ENCODE measurements at places on chromosomes 3 and 15. TPM values are rescaled to one million over a fixed set of nuclear protein-coding genes. Genes with fewer than 3 reads are reported as not detected.

DNA sequence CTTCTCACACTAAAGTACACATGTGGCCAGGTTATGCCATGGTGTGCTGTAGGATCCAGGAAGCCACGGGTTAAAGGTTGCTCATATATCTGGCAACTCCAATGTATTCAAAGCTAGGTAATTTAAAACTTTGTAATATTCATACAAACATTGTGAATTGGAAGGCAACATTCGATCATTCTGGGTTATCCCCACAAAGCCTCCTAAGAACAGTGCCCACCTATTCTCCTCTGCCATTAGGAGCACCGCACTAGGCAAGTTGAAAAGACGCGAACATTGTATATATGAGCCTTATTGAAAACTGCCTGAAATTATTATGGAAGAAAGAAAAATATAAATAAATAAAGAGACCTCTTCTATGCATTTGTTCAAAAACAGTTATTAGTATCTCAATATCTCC is 228.2 kb downstream of the IGSF11 start:
- no peaks in the 10 kb centered on the region for H3K27me3 ChIP-seq
- DNase-seq: no peak
- no peaks in the 10 kb centered on the region for H3K4me1 ChIP-seq
- no peak overlapping the region for H3K4me3 ChIP-seq

DNA sequence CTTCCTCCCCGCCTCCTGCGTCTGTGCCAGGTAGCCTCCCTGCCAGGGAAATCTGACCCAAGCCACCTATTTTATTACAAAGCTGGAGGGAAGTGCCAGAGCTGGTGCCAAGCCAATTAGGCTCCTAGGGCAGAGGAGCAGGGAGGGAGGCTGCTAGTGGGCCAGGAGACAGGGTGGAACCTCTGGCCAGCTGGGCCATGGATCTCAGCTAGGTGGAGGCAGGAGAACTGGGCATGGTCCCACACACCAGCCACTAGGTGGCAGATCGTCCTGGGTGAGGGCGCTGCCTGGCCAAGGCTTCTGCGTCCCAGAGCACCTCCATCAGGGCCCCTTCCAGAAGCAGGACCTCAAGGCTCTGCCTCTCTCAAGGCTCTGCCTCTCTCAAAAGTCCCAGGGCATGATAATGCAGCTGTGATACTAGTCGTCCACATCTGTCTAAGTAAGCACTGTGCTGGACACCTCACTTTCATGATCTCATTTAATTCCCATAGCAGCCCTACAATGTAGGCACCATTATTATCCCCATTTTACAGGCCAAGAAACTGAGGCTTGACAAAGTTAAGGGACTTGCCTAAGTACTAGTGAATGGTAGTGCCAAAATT is 4.5 kb upstream of the RFT1 start:
- H3K27ac ChIP-seq: no peak overlapping the region
- DNase-seq: peak; percentile 71
- H3K27me3 ChIP-seq: no peaks in the 10 kb centered on the region
- no peak overlapping the region for H3K4me3 ChIP-seq
- H3K4me1 ChIP-seq: peaks cover 22% of the 10 kb centered on the region

DNA sequence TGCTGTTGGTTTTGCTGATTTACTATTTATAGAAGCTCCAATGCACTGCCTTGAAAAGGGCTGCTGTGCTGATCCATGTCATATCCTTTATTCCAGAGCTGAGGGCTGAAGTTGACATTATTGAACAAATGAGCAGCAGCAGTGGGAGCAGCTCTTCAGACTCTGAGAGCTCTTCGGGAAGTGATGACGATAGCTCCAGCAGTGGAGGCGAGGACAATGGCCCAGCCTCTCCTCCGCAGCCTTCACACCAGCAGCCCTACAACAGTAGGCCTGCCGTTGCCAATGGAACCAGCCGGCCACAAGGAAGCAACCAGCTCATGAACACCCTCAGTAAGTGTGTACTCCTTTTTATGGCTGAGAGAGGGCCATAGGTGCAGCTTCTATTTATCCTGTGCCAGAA is 8.8 kb downstream of the EAF1 start:
- no peak for DNase-seq
- peaks cover 5% of the 10 kb centered on the region for H3K4me1 ChIP-seq
- H3K27me3 ChIP-seq: no peaks in the 10 kb centered on the region
- peaks cover 36% of the 10 kb centered on the region for H3K36me3 ChIP-seq
- H3K27ac ChIP-seq: no peak overlapping the region

Gene SST
- total RNA-seq: not detected

Gene CLRN1
- total RNA-seq: not detected

DNA sequence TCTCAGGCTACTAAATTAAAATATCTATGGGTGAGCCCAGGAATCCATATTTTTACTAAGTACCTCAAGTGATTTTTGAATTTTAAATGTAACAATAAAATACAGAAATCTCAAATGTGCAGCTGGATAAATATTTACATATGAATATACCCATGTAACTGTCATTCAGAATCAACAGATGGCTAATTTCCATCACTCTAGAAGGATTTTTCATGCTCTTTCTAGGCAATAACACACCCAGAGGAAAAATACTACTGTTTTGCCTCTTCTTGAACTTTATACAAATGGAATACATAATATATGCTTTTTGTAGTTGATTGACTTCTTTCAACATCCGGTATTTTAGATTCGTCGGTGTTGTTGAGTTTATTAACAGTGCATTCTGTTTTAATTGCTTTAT is 601.3 kb upstream of the NECTIN3 start:
- no peaks in the 10 kb centered on the region for H3K4me1 ChIP-seq
- no peak overlapping the region for H3K4me3 ChIP-seq
- H3K27ac ChIP-seq: no peak overlapping the region
- no peak for DNase-seq
- no peaks in the 10 kb centered on the region for H3K36me3 ChIP-seq

- no peak overlapping the region for H3K4me3 ChIP-seq
- peaks cover 24% of the 10 kb centered on the region for H3K4me1 ChIP-seq
- no peaks in the 10 kb centered on the region for H3K27me3 ChIP-seq
- no peak for DNase-seq
These were observed 52.9 kb upstream of the TBC1D23 start for GRCh38 chr3:100207886-100208285.

All from heart left ventricle (tissue), 16 donors.